ENCODE measurements at places on chromosomes 2 and 18.

GRCh38 chr2:36780231-36780839 lies 83.8 kb downstream of the VIT start:
- no peak for DNase-seq

GRCh38 chr2:76270096-76270710 lies 559.5 kb upstream of the GCFC2 start:
- DNase-seq: no peak

DNA sequence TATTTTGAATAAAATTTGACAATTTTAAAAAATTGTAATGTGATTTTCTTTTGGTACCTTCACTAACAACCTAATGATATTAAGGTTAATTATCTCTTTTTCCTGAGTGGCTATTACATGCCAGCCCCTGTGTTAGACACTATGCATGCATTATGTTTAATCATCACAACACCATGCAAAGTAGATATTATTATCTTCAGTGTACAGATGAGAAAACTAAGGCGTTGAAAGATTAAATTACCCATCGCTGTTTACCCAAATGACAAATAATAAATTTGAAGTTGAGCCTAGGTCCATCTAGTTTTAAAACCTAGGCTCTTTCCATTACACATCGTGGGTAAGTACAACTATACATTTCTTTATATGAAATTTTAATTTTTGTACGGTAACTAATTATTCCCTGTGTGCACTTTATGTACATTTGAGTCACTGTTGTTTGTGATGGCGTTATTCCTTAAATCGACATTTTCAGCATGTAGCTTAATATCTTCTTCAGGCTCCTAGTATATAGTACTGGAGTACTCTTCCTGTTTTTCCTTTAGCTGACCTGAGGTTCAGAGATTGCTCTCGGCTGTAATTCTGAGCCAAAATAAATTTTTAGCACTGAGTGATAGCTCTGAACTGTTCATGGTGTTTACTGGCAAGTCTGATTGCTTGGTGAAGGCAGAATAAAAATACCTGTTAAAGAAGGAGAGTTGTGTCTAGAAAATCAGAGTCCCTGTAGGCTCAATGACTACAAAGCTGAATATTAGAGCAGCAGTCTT lies 13.9 kb upstream of the MBD2 start:
- no peak for DNase-seq

- DNase-seq: no peak
Measured at GRCh38 chr2:224178056-224178455, 139.0 kb upstream of the SERPINE2 start.

DNA sequence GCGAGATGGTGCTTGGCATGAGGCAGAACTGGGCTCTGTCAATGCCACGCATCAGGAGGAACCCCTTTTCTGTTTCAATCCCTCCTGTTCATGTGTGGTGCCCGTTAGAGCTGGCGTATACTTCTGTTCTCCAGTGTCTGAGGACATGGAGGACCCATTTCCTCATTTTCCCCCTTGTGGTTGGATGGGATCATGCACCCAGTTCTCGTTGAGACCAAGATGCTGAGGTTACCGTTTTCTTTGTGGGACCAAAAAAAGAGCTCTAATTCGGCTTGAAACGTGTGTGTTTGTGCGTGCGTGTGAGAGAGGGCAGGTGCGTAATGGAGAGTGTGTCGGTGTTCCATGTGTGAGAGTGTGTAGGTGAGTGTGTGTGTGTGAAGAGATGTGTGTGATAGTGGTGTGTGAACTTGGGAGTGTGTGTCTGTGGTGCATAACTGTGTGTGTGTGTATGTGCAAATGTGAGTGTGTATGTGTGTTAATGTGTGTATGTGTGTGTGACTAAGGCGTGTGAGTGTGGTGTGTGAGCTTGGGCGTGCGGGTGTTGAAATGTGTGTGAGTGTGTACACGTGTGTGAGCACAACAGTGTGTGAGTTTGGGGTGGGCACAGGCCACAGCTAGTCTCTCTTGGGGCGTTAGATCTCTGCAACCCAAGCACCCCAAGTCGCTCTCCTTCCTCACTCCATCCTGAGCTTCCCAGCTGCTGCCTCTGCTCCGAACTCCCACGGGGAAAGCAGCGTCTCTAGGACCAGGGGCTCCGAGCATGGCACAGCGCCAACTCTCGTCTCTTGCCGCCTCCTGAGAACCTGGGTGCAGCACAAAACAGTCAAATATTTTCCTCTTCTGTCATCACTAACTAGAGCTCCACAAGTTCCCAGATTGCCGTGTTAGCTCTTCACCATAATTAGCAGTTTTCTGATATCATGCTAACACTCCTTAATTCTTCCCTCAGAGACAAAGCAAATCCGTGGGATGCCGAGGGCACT lies 75.8 kb downstream of the LONRF2 start:
- DNase-seq: peak; percentile 34

DNA sequence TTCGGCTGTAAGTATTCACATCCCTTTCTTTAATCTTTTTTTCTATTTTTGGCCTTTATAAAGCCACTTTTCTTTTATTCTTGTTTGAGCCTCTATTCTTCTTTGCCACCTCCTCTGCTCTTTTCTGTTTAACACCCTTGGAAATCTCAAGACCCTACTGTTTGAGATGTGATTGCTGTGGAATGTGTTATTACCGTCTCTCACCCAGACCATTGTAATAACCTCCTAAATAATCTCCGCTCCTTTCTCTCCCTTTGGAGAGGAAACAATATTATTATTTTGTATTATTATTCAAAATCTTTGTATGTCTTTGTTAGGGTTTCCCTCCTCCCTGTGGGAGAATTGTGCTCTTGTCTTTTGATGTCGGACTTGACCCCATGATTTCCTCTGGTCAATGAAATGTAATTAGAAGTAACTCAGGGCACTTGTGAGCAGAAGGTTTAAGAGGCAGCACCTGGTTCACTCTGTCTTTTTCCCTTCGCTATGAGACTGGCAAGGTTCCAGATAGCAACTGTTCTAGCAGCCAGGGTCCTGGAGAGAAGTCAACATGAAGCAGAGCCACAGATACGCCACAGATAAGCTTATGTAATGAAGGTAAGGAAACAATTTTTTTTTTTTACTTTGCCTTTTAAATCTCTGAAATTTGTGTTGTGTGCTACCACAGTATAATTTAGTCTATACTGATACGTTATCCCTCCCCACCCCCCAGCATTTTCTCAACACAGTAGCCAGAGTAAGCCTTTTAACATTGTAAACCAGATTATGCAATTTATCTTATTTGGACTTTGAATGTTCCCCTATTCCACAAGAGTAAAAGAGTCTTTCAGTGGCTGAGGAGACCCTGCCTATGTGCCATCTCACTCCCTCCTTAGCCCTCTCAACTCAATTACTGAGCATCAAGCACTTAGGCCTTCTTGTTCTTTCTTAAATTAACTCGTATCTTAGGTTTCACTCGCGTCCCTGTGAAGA lies 601.2 kb upstream of the ZNF804A start:
- DNase-seq: no peak

DNA sequence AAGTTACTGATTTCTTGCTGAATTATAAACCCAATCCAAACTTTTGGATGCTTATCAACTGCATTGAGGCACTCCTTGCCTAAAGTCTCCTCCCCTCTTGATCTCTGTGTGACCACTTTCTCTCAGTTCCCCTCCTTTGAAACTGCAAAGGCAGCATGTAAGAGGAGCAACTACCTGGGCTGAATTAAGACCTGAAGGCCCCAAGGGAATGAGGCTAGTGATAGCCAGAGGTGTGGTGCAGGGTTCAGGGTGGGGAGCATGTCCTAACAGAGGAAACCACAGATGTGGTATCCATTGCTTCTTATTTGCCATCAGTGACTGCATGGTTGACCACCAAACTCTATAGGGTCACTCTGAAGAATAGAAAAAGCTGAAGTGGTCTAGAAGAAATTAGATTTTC lies 557.9 kb downstream of the TNS1 start:
- DNase-seq: no peak

DNA sequence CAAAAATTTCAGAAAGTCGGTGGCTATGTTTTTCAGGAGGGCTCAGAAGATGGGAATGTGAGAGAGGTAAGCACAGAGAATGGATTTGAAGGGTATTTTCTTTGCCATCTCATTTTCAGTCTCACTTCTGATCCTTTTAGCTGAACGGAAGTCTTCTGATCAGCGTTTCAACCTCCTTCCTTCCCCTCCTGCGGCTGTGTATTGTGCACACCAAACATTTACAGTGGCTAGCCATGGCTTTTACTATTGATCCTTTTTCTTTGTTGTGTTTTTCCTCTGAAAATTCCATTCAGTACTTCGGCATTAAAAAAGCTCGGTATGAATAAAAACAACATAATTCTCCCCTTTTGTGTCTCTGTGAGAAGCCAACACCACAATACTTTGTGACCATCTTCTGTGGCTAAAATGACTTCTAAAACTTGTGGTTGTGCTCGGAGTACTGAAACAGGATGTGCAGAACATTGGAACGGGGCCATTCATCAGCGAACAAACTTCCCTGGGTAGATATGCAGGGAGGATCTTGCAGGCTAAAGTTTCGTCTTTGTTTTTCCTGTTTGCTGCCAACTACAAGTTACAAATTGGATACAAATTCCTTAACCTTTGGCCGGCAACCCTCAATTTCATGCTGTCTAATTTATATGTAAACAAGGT lies 260.8 kb upstream of the FAM98A start:
- DNase-seq: no peak

GRCh38 chr2:176206682-176207081 lies 18.2 kb downstream of the HOXD1 start:
- no peak for DNase-seq

- DNase-seq: no peak
Measured at GRCh38 chr2:231680285-231680991, 27.9 kb upstream of the PTMA start.

- DNase-seq: no peak
Measured at GRCh38 chr18:54140641-54141040, 83.8 kb downstream of the MBD2 start.

GRCh38 chr2:25331686-25332365 lies 9.9 kb downstream of the DNMT3A start:
- peak; percentile 78 for DNase-seq

DNA sequence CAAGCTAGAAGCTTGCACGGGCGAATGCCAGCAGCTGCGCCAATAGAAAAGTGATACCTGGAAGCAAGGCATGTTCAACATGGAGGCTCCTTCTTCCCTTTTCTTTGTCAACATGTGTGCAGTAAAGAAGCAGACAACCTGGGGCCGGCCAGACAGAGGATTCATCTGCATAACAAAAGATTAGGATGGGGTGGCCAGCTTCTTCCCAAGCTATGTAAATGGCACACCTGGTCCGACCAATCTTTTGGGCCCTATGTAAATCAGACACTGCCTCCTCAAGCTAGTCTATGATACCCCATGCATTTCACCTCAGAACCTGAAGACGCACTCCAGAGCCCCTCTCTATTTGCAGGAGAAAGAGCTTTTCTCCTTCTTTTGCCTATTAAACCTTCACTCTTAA lies 66.4 kb upstream of the TGFA start:
- DNase-seq: no peak

GRCh38 chr2:64326578-64327050 lies 127.3 kb upstream of the LGALSL start:
- no peak for DNase-seq

- no peak for DNase-seq
Measured at GRCh38 chr2:134152045-134153010, 101.5 kb upstream of the MGAT5 start.

DNA sequence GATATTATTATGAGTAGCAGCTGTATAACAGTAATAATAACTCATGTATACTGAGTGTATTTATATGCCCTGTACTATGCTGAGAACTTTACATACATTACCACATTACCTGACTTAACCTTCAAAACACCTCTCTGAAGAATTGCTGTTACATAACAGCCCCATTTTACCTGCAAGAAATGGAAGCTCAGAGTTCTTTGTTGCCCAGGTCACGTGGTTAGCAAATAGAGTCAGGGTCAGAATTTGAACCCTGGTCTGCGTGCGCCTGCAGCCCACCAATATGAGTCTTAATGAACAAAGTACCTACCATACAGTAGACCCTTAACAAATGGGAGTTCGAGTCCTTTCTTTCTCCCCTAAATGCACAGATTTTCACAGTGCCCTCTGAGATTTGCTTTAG lies 101.9 kb downstream of the MCFD2 start:
- DNase-seq: no peak

DNA sequence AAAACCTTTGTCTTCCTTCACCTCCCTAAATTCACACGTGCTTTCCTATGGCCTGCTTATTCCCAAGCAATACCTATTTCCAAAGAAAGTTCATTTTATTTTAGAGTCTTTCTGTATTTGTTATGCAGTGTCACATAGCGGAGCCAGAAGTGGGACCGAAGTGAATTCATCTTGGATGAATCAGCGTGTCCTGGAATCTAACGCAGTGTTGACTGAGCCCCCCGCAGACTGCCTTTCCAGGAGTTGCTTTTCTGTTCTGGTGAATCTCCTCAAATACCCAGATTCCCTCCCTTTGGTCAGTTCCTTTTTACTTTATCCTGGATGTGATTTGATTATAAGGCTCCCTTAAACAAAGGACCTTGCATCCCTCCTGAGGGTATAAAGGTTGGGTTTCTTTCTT lies 10.8 kb downstream of the ALPP start:
- DNase-seq: no peak

DNA sequence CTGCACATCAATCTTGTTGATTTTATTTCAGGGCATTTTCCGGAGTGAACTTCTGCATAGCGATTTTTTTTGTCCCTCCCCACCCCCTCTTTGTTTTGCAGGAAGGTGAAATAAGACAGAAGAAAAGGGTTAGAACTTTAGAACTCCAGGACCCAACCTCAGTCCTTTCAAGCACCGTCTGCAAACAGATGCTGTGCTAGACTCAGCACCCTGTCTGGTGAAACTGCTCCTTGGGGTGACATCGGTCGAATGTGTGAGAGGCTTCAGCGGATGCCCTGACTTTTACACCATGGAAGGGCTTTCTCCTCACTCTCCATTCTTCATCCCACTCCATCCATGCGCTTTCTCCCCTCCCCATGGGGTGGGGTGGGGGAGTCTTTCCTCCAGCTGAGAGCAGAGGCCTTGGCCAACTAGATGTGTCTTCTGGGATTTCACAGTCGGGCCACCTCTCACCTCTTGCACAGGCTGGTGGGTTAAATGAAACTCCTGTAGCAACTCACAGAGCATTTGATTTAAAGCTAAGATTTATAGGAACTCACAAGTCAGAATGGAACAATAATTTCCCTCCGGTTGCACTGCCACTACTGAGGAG lies 43.3 kb upstream of the EDAR start:
- DNase-seq: peak; percentile 32

GRCh38 chr2:9707611-9708160 lies 76.9 kb upstream of the YWHAQ start:
- DNase-seq: no peak

DNA sequence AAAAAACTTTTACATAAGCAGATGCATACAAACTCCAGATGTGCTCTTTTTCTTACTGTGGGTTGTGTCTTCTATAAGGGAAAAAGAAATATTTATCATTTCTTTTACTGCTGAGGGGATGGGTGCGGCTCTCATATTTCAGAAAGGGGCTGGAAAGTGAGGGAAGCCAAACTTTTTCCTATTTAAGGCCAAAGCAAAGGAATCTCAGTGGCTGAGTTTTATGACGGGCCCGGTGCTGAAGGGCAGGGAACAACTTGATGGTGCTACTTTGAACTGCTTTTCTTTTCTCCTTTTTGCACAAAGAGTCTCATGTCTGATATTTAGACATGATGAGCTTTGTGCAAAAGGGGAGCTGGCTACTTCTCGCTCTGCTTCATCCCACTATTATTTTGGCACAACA lies at the start of gene COL3A1:
TSS of gene COL3A1 (plus strand) at position 210 of the 400 bp plus-strand sequence. CDS start at position 327, 117 bp downstream.
- DNase-seq: no peak

- no peak for DNase-seq
Measured at GRCh38 chr2:237243487-237243886, 157.8 kb downstream of the COPS8 start.
